ENCODE measurements at places on chromosomes 2 and 18. TPM values are rescaled to one million over a fixed set of nuclear protein-coding genes. Genes with fewer than 3 reads are reported as not detected.

GRCh38 chr2:96374211-96374951 lies 38.8 kb downstream of the NCAPH start:
- peak; percentile 30 for DNase-seq

- peak; percentile 32 for DNase-seq
Measured at GRCh38 chr2:102505290-102505689, 32.3 kb downstream of the SLC9A4 start.

GRCh38 chr2:145065342-145065741 lies 545.4 kb upstream of the ZEB2 start:
- DNase-seq = no peak

DNA sequence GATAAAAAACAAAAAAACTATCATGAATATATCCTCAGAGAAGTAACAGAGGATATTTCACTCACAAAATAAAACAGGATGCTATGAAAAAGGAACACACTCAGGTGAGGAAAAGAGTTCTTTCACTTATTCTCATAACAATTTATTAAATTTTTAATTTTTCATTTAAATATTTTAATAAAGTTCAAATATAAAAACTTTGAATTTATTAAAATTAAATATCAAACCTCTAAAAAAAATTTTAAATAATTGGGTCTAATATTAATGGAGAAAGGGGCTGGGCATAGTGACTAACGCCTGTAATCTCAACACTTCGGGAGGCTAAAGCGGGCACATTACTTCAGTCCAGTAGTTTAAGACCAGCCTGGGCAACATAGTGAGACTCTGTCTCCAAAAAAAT lies 10.1 kb downstream of the THADA start:
- no peak for DNase-seq

DNA sequence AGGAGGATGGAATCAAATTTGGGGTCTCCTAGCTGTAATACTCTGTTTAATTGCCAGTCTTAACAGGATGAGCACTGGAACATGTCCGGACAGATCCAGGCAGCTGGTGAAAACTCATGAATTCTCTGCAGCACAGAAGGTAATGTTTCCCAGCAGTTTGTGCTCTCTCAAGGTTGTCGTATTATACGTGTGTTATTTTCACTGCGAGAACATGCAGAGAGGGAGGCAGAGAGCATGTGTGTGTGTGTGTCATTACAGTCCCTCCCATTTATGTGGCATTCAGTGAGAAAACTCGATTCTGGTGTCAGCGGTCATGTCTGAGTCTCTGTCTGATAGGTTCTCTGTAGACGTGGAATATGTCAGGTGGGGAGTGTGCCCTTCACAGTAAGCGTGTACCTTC lies 150.2 kb upstream of the POU3F3 start:
- no peak for DNase-seq

DNA sequence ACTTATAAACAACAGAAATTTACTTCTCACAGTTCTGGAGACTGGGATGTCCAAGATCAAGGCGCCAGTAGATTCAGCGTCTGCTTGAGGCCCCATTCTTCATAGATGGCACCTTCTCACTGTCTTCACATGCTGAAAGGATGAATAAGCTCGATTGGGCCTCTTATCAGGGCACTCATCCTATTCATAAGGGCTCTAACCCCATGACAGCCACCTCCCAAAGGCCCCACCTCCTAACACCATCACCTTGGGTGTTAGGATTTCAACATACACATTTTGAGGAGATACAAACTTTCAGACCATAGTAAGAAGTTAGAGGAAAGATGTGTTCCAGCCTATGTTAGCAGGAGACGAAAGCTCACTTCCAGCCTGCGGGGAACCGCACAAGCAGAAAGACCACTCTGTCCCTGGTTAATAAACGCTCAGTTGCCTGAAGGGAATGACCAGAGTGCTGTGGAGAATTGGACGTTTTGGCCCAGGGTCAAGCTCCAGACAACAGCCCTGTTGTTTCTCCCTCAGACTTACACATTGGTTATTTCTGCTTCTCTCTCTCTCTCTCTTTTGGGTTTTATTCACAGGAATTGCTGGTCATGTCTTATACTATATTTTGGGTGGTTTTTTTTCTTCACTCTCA lies 90.3 kb downstream of the MAPRE2 start:
- DNase-seq = no peak

DNA sequence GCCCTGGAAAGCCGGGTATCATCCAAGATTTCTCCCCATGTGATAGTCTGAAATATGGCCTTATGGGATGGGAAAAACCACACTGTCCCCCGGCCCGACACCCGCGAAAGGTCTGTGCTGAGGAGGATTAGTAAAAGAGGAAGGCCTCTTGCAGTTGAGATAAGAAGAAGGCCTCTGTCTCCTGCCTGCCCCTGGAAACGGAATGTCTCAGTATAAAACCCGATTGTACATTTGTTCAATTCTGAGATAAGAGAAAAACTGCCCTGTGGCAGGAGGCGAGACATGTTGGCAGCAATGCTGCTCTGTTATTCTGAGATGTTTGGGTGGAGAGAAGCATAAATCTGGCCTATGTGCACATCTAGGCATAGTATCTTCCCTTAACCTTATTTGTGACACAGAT lies 26.8 kb downstream of the RUFY4 start:
- no peak for DNase-seq

- no peak for DNase-seq
Measured at GRCh38 chr2:28802975-28803429, 7.6 kb upstream of the SPDYA start.

GRCh38 chr2:99780276-99780675 lies 290.5 kb upstream of the REV1 start:
- DNase-seq = no peak

- no peak for DNase-seq
Measured at GRCh38 chr2:233140077-233140585, 80.0 kb downstream of the INPP5D start.

GRCh38 chr2:10932345-10933151 lies 20.8 kb downstream of the KCNF1 start:
- DNase-seq = peak; percentile 52

GRCh38 chr18:61581578-61582201 lies 248.5 kb downstream of the CDH20 start:
- DNase-seq = peak; percentile 81

DNA sequence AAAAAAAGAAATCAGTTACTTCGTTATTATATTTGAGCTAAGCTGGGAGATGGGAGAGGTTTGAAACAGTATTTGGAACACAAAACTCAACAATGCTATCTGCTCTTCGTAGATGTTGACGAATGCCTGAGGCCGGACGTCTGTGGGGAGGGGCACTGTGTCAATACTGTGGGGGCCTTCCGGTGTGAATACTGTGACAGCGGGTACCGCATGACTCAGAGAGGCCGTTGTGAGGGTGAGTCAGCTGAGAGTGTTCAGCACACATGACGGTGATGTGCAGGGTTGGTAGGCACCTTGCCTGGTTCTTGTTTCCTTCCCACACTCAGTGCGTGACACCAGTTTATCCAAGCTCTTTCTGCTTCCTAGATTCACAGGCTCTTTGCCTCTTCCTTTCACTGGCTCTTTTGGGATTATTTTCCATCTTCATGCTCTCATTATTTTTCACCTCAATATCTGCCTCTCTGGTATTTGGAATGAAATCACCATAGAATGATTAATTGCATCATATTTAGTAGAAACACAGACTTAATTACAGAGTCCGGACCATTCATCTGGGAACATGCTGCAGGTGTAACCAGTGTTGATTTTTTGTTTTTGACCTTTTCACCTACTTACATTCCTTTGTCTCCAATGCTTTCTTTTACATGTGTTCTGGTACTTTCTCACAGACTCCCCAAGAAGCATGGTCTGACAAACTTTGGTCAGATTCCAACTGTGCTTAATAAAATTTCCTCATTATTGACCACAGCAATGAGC lies 200.6 kb upstream of the RASGRP3 start:
- no peak for DNase-seq

DNA sequence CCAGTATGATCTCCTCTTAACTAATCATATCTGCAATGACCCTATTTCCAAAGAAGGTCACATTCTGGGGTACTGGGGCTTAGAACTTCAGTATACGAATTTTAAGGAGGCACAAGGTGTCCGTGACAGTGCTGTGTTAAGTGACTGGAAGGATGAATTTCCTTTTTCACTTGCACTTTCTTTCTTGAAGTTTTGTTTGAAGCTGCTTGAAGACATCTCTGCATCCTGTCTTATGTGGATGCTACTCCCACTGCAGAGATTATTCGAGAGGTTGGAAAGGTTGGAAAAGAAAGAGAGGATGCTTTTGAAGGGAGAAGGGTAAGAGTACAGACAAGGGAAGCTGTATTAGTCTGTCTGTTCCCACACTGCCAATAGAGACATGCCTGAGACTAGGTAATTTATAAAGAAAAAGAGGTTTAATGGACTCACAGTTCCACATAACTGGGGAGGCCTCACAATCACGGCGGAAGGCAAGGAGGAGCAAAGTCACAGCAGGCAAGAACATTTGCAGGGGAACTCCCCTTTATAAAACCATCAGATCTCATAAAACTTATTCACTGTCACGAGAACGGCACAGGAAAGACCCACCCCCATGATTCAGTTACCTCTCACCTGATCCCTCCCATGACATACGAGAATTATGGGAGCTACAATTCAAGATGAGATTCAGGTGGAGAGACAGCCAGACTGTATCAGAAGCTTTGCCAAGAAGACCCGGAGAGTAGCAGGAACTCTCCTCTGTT lies 3.6 kb upstream of the RNF144A start:
- DNase-seq = no peak

GRCh38 chr2:8116661-8117060 lies 565.2 kb upstream of the ID2 start:
- DNase-seq = no peak

- DNase-seq = no peak
Measured at GRCh38 chr2:127596311-127597045, 49.5 kb upstream of the GPR17 start.

DNA sequence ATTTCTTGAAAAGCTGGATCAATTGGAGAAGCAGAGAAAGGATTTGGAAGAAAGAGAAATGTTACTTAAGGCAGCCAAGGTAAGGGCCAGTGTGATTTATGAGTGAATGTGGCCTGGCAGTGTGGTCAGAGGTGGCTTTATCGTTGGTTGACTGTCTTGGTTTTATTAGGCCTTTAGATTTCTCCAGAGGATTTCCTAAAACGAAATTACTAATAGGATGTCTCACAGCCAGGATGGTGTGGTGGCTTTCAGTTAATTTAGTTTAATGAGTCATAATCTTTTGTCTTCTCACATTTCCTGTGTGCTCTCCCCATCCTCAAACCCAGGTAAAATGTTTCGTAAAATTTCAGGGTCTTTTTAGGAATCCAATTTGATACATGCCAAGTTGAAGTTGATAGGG lies 100.8 kb downstream of the TAF4B start:
- DNase-seq = no peak

DNA sequence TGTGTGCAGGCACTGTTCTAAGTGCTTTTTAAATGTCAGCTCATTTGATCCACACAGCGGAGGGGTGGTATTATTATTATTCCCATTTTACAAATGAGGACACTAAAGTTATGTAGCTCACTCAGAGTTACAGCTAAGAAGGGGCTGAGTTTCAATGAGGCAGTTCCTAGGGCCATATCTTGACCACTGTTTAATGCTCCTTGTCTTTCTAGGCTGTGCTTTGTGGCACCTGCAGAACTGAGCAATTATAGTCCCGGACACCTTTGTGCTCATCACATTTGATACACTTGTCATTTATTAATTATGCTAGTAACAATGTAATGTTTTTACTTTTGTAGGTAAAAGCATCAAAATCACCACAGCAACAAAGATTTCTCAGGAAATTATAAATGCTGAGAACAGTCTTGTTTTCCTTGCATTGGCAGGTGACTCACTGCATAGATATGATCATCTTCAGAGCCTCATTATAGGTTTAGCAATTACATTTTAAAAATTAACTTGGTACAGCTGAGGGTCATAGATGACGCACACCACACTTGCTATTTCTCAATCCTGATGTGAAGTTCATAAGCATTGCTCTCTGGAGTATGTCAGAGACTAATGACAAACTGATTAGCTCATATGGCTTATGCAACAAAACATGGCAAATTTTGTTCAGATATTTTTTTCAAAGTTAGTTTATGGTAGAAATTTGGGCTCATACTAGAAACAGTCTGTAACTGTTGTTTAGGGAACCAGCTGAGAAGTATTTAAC lies 366.8 kb downstream of the TGIF1 start:
- DNase-seq = no peak

The CAPN14 gene
- polyA plus RNA-seq = 0.13 TPM

The CHAC2 gene
- 4.9 TPM for polyA plus RNA-seq

The ST6GAL2 gene
- polyA plus RNA-seq = 24.7 TPM

Data from left kidney (tissue), 8 donors.